A549 (cell line): ENCODE measurements at places on chromosomes 4 and X. TPM values are rescaled to one million over a fixed set of nuclear protein-coding genes. Genes with fewer than 3 reads are reported as not detected.

DNA sequence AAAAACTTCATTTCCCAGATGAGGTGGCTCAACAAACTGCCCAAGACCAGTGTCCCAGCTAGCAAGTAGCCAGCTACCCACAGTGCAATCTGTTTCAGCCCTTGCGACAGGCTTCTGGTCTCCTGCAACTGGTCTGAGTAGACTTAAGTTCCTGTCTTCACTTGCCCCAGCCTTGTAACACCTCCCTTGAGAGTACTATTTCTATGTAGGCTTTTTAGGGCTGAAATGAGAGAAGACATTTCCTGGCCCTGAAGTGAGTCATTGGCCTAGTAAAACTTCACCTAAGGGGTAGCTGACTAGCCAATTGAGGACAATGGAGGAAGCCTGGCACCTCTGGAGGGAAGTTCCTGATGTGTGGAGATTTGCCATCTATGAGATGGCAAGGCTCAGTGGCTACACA lies 80.1 kb upstream of the STIM2 start:
- no peak for DNase-seq

NDUFC1 gene
- 111 to 117 TPM (median 116 TPM) in 3 replicates for polyA plus RNA-seq

SULT1B1 gene
- polyA plus RNA-seq: 0.01 TPM in 2 of 3 replicates, not detected in the other

CCNB3 gene
- 1.3 to 1.9 TPM (median 1.5 TPM) in 3 replicates for polyA plus RNA-seq

RENBP gene
- polyA plus RNA-seq: not detected in 3 replicates

PDLIM3 gene
- polyA plus RNA-seq: 0.12 to 0.18 TPM in 2 of 3 replicates, not detected in the other

GRCh38 chrX:148610328-148610698 lies 109.9 kb downstream of the AFF2 start:
- DNase-seq: no peak

TRIM75 gene
- not detected in 3 replicates for polyA plus RNA-seq

SPANXA2 gene
- 0.18 to 0.49 TPM in 2 of 3 replicates, not detected in the other for polyA plus RNA-seq

GRCh38 chr4:86302251-86302650 lies 57.6 kb downstream of the MAPK10 start:
- no peak for DNase-seq

DNA sequence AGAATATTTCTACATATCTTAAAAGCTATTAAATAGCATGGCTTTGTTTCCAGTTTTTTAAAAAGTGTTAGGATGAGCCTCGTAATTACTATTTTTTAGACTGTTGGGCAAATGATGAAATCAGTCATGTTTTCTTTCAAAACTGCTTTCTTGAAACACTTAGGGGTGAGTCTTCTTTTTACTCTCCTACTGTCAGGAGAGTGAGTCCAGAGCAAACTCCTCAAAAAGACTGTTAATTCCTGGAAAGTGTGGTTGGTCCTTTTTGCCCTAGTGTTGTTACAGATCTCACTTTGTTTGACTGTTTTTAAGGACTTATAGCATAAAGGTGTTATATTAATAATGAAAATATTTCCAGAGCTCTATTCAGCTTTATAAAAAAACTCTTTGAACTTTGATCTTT lies 6.3 kb downstream of the GSTCD start:
- no peak for DNase-seq

PAGE2 gene
- polyA plus RNA-seq: not detected in 3 replicates

CXCL3 gene
- polyA plus RNA-seq: 5.1 to 5.5 TPM (median 5.2 TPM) in 3 replicates

DNA sequence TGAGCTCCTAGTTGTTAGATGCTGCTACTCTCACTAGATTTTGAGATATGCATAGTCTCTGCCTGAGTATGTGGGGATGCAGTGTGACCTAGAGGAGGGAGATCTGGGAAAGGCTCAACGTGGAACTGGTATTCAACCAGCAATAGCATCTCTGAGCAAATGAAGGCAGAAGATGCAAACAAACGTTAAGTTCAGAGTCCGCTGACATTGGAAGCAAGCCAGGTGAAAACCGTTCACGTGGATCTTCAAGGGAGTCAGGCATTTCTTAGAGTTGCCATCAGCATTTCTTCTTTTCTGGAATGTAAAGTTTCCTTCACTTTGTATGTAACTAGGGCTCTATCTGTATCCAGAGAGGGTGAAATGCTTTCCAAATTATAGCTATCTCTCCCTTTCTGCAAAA lies 59.9 kb downstream of the C4orf51 start:
- DNase-seq: peak; percentile 69

DNA sequence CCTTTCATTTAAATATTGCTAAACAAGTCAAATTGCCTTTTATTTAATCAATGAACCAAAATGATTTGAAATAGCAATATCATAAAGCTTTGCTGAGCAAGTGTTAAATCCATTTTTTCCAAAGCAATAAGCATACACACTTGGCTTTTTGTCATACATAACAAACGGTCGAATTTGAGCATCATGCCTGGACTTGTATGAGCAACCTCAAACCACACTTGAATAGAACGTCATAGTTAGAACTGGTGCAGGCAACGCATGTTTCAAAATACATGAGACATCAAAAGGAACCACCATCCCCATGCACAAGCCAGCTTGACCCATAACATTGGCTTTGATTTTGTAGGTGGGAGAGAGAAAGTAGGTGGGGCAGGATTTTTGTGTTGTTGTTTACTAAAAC lies 812.3 kb upstream of the FRG1 start:
- no peak for DNase-seq

- no peak for DNase-seq
These were observed 16.2 kb upstream of the GPKOW start for GRCh38 chrX:49139713-49140112.

- DNase-seq: no peak
These were observed 194.6 kb downstream of the FRMPD4 start for GRCh38 chrX:12332786-12333347.

- no peak for DNase-seq
These were observed 1606.4 kb upstream of the TENM3 start for GRCh38 chr4:180636696-180637404.

SSX2 gene
- not detected in 3 replicates for polyA plus RNA-seq

- no peak for DNase-seq
These were observed 3.0 kb downstream of the STARD8 start for GRCh38 chrX:68650491-68650890.

DNA sequence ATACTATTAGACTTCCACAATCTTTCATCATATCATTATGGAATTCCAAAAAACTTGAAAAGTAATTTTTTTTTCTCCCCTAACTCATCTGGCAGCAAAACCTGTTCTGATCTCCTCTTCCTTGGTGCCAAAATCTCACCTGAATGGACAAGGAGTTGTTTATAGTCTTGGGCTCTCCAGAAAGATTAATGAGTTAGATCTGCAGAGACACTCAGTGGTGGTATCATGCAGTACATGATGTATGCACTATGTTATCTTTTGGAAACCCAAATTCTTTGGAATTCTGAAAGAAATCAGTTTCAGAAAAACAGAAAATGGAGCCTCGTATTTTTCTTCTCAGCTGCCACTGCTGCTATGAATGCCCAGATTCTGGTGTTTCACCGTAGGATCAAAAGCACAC lies 11.7 kb downstream of the GPM6B start:
- no peak for DNase-seq

DNA sequence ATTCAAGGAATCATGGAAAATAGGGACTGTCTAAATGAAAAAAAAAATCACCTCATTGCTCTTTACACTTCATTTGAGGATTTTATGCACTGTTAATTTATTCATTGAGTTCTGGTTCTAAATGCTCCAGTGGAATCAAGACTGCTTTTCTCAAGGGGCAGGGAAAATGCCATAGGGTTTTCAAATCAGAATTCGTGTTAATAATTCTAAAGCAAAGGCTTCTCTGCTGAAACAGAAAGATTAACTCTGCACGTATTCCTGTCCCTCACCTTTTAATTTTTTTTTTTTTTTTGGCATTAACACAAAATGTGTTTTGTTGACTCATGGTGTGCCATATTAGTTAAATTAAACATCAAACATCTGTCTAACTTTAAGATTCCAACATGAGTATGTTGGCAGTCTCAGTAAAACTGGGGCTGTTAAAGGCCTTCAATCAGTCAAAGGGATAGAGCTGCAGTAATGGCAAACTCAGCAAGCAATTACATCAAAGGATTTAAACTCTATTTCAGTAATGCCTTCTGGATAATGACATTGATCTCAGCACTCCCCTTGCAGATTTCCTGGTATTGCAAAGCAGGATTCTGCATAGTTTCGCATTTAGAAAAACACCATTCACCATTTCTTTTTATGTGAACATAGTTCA lies 878.1 kb downstream of the RAPGEF2 start:
- DNase-seq: no peak

DNA sequence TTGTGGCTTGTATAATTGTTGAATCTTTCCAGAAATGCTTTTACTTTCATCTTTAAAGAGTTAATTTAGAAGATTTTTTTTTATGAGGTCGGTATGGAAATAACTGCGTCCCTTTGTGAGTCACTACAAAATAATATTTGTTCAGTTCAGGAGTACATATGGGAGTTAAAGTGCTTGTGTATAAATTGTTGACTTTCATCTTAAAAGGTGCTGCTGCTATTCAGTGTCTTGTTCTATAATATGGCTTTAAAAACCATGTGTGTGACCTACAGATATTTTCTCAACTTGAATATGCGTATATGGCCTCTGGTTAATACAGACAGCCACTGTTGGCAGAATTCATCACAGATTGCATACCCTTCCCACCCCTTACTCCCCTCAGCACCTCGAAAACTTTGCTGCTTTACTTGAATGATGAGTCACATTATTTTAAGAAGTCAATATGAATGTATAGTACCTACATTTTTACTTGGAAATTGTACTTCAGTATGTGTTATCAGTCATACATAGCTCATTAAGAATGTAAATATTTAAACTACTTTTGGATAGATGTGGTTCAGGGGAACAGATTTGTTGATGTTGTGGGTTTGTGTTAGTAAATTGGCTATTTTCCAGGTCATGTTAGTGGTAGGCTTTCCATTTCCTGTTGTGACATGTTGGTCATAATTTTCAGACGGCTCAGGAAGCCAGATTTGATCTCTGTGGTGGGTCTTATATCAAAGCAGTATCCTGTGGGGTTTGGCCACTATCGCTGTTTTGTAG lies 1.5 kb downstream of the CLCN3 start:
- DNase-seq: peak; percentile 36

GRCh38 chr4:158053086-158053485 lies 119.7 kb downstream of the GASK1B start:
- no peak for DNase-seq

GRCh38 chr4:57077550-57078343 lies 32.4 kb downstream of the IGFBP7 start:
- DNase-seq: no peak

DNA sequence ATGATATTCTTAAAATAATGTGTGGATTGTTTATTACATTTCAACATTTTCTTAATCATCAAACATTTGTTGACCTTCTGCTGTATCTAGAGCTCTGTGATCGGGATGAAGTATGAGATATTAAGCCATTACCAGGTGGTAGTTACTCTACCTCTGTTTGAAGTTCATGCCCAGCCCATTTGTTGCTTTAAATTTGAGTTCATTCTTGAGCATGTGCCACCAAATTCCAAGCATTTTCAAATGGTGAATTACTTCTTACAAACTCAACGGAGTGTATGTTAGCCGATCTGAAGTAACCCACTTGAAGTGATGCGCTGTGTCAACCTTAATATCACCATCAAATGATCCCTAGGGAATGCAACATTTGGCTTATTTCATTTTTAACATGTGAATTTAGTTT lies 7.3 kb upstream of the DTHD1 start:
- no peak for DNase-seq

GRCh38 chr4:75848891-75849290 lies 53.4 kb downstream of the PPEF2 start:
- DNase-seq: no peak

- DNase-seq: no peak
These were observed 6.0 kb upstream of the NAF1 start for GRCh38 chr4:163172647-163173046.

- DNase-seq: no peak
These were observed 62.4 kb downstream of the C4orf50 start for GRCh38 chr4:5955856-5956255.

TLL1 gene
- polyA plus RNA-seq: 0.12 to 0.13 TPM (median 0.12 TPM) in 3 replicates

DNA sequence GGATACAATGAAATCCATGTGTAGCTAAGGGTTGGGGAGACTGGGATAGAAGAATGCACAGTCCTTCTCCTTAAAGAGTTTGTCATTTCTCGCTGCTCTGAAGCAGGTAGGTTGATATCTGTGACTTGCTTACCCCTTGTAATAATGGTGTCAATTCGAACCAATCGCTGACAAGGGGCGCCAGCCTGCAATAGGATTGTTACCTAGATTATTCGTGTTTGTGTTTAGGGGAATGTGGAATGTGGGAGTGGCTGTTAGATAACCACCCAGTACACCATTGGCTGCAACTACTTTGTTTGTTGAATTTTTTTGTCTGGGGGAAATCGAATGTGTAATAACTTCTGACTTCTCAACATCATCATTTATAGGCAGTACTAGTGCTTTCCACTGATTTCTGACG lies 141.6 kb downstream of the LARP7 start:
- no peak for DNase-seq

- DNase-seq: no peak
These were observed 7.6 kb downstream of the PRIMPOL start for GRCh38 chr4:184657144-184657543.

GRCh38 chr4:153728151-153728550 lies 31.7 kb downstream of the RNF175 start:
- no peak for DNase-seq

DNA sequence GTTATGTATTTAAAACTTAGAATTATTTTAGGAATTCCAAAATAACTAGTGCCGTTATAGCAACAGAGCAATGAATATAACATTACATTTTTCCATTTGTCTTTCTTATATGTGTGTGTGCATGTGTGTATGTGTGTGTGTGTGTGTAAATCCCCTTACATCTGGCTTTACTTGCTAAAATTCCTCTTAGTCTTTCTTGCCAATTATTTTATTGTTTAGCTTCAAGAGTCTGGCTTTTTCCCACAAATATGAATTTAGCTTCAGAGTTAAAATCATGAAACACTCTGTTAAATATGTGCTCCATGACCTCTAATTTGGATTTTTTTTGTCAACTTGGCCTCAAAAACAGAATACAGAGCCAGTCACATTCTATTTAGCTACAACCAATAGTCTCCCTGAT lies 18.9 kb downstream of the FGF13 start:
- no peak for DNase-seq

DNA sequence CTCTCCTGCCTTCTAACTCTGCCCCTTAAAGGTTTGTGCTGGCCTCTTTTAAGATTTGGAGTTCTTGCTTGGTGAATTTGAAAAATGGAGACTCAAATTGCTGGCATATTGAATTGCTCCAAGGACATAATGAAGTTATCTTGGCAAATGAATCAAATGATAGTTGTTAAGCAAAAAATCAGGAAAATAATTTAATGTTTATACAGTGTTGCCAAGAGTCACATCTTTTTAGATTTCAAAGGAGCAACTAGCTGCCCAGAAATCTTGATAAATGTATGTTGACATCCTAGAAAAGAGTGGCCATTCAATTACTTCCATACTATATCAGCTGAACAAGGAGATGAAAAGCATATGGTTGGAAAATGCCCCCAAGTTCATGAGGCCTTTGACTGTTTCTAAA lies 610.0 kb upstream of the LCORL start:
- DNase-seq: no peak

- DNase-seq: no peak
These were observed 44.6 kb upstream of the ANKRD50 start for GRCh38 chr4:124757126-124757525.

GRCh38 chr4:90757534-90758060 lies 630.4 kb downstream of the CCSER1 start:
- no peak for DNase-seq

HOPX gene
- polyA plus RNA-seq: not detected in 3 replicates
